NCI-H1436 treated with DMSO at 0.1 percent for 48 hours (cell line): ENCODE measurements at places on chromosomes 5 and 9.

GRCh38 chr9:114690308-114690707, 8.3 kb upstream of the TEX48 start:
- DNase-seq: no peak

- no peak for DNase-seq
These were observed 166.3 kb upstream of the ZNF608 start for GRCh38 chr5:124912638-124913328.

- DNase-seq: no peak
These were observed 128.3 kb downstream of the PCSK5 start for GRCh38 chr9:76018761-76019160.

GRCh38 chr5:160092514-160092913, 26.7 kb downstream of the PWWP2A start:
- DNase-seq: no peak

DNA sequence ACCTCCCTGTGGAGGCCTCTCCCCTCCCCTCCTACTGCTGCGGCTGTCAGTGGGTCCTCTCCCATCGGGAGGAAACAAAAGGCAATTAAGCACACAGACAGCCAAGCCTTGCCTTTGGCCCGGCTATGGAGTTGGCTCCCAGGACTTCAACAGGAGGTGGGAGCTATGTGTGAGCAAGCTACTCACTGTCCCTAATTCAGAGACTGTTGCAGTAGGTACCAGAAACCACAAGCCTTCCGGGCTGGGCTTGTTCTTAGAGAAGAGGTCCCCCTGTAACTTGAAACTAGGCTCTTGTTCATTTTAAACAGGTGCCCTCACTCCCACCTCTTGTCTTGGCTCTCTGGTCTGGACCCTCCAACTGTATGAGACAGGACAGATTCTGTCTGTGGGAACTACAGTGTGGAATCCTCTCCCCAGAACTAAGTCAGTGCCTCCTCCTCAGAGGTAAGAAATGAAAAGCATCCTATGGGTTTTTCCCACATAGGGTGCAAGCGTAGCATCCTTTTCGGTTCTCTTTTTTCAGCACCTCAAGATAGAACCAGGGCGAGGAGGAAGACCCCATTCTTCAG, 561.1 kb downstream of the EBF1 start:
- no peak for DNase-seq

DNA sequence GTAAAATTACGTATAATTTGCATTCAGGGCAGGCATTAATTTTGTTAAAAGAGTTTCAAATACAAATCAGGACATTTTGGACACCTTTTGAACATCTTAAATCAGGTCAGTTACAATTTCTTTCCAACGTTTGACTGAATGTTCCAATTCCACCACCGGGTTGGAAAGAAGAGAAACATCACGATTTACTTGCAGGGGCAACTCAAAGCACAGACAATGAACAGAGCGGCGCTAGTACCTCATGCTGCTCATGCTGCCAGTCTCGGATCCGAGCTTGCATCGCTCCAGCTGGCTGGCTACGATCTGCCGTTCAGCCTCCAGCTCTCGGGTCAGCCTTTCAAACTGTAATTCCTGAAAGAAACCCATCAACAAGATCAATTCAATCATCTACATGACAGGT, 339.5 kb downstream of the CTNND2 start:
- no peak for DNase-seq

- DNase-seq: no peak
These were observed 78.4 kb downstream of the RXRA start for GRCh38 chr9:134404376-134405358.

DNA sequence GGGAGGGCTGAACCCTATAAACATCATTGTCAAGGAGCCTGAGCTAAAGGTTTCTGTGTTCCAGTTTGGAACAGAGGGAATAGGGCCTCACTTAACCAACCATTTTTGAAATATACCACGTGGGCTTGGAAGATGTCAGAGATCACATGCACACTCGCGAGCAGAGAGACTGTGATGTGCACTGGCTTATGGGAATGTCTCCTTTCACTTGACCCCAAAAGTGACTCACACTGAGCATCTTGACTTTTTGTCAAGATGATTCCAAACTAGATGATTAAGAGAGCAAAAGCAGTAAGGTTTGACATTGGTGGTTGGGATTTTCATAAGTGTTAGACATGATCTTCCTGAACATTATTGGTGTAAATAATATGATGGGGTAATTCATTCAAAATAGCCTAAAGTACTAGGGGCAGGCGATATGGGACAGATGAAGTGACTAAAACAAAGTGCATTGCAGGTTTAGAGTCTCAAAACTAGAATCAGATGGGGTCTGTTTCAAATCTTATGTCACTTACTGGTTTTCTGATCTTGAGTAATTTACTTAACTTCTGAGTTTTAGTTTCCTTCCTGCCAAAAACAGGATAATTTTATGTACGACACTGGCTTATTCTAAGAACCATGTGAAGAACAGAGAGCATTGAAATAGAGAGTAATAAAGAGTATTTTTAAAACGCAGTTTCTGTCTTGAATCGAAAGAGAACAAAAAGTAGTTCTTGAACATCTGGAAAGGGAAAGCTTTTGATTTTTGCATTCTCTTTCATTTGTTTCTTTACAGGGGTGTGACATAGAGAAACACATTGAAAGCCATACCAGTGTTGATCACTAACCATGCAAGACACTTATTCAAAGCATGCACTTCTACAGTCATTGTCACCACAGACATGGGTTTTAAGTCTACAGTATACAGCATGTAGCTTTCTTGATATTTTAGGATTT, 383.0 kb downstream of the DIRAS2 start:
- DNase-seq: no peak

- no peak for DNase-seq
These were observed 268.6 kb upstream of the PTGER4 start for GRCh38 chr5:40410964-40411635.

DNA sequence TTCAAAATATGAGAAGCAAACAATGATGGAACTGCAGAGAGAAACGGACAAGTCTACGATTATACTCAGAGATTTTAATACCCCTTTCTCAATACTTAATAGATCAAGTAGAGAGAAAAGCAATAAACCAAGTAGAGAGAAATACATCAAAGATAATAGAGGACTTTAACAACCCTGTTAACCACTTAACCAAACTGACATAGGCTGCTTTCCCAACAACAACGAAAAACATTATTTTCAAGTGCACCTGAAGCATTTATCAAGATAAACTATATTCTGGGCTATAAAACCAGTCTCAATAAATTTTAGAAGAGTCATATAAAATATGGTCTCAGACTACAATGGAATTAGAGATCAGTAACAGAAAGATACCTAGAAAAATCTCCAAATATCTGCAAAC, 67.4 kb downstream of the GNAQ start:
- DNase-seq: no peak

DNA sequence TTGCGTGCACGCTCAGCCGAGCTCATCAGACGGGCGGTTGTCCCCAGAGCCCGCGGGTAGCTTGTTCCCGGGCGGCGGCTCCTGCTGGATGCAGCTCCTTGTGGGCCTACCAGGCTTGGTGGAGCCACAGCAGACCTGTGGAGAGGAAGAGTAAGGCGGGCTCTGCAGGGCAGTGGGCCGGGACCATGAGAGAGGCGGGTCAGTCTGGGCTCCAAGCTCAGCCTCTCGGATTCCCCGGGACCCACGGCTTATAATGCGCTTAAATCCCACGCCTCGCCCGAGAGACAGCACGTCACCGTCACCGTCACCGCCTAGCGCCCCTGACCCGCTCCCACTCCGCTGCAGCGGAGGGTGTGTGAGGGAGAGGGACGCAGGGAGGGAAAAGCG, 1.9 kb upstream of the ANKRD18A start:
- no peak for DNase-seq

DNA sequence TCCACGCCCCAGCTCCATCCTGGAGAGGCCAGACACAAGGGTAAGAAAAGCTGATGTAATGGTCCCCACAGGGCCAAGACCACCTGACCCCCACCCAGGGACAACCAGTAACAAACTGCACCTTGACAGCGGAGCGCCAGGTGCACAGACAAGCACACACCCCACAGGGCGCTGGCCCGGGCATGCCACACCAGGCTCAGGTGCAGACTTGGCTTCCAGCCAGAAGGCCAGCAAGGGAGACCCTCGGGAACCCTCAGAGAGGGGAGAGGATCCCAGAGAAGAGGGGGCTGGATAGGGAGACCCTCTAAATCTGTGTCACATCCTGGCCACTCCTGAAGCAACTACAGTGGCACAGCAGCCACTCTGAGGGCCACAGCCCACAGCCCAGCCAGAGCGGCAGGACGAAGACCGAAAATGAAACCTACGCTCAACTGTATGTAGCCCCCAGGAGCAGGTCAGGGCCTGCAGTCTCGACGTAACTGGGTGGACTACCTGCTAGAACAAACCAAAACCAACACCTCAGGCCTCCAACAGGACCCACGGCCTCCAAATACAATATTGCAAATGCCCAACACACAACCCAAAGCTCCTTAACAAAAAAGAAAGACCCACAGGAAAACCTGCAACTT, 18.5 kb downstream of the CAMSAP1 start:
- no peak for DNase-seq

- DNase-seq: no peak
These were observed 6.4 kb upstream of the RALGDS start for GRCh38 chr9:133127340-133127981.

DNA sequence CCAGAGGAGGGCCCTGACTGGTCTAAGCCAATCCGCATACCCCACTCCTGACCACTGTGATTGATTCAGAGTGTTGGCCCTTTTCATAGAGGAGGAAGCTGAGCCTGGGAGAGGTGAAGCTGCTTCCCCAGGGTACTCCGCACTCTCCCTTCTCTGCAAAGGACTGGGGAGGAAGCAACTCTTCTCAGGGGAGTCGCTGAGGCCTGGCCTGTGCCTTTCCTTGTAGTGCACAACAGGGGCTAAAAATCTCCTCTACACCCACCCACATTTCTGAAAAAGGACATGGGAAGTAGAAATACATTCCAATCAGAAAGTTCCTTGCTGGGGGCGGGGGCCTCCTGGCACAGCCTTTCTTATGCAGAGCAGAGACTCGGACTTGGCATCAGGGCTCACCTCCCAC, 22.2 kb downstream of the AK8 start:
- no peak for DNase-seq
